NCI-H1105 (cell line): ENCODE measurements at places on chromosomes 5 and 9.

DNA sequence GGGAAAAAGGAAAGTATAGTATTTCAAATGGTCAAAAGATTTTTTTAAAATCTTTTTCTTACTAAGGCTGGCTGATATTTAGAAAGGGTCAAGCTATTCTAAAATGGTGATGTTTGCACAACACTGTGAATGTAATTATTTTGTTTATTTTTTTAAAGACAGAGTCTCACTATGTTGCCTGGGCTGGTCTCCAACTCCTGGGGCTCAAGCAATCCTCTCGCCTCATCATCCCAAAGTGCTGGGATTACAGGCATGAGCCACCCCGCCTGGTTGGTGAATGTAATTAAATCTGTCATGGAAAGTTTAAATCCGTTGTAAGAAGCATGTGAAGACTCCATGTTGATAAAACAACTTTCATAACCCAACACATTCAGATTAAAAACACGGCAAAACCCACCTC lies 2.6 kb downstream of the UBTD2 start:
- no peak for DNase-seq

- DNase-seq: no peak
These were observed 88.5 kb downstream of the IRX1 start for GRCh38 chr5:3684118-3684517.

GRCh38 chr9:706073-706472 lies 135.4 kb upstream of the DMRT1 start:
- DNase-seq: no peak

GRCh38 chr9:104711604-104712003 lies 17.3 kb downstream of the OR13D1 start:
- no peak for DNase-seq

GRCh38 chr5:158013939-158014338 lies 155.0 kb upstream of the CLINT1 start:
- no peak for DNase-seq

DNA sequence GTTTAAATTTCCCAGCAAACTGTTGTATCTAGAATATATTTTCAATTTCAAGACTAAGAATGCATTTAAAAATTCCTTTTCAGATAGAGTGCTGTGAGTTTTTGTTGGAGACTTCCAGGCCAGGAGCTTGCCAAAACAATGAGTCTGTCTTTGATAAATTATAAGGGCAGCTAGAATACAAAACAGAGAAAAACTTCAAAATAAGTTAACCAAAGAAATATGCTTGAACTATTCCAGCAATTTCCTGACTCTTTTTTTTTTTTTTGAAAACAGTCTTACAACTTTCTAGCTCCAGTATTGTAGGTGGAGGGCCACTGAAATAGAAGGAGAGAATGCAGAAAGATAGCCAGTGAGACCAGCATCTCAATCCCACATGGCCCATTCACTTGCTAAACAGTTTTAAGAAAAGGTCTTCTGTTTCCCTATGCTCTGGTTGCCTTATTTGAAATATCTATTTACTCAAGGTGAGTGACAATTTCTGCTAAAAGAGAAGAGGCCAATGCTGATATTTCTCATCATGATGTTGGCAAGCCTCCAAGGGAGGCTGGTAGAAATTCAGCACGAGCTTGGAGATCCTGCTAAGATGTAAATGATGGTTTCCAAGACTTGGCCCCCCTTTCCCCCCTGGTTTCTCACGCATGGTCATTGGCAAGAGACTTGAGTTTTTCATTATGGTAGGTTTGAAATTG lies 103.2 kb downstream of the USP20 start:
- no peak for DNase-seq

DNA sequence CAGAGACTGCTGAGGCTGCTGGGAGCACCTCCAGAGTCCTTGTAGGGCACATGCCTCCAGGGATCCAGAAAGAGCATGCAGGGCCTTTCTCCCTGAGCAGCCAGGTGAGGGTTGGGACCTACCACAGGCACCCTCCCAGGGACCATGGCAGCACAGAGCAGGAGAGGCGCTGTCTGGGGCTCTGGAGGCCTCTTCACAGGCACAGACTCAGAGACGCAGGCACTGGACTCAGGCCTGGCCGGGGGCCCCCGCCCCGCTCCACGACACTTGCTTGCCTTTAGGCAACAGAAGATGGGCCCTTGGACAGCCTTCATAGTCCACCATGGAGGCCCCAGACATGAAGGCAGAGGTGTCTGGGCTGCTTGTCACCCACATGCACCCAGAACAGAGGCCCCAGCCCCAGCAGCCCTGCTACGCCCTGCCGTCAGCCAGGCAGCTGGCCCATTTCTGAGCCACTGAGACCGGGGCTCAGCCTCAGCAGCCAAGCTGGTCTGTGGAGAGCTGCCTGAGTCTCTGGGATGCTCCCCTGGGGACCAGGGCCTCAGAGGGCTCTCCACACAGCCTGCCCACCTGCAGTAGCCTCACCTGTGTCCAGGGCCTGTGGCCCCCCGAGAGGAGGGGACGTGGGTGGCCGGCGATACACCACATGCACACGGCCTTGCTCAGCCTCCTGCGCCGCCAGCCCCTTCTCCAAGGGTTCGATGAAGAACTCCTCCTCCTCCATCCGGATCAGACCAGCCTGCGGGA lies 72.8 kb downstream of the ADAMTS2 start:
- DNase-seq: no peak

- no peak for DNase-seq
These were observed 52.8 kb downstream of the RICTOR start for GRCh38 chr5:39021413-39021812.

DNA sequence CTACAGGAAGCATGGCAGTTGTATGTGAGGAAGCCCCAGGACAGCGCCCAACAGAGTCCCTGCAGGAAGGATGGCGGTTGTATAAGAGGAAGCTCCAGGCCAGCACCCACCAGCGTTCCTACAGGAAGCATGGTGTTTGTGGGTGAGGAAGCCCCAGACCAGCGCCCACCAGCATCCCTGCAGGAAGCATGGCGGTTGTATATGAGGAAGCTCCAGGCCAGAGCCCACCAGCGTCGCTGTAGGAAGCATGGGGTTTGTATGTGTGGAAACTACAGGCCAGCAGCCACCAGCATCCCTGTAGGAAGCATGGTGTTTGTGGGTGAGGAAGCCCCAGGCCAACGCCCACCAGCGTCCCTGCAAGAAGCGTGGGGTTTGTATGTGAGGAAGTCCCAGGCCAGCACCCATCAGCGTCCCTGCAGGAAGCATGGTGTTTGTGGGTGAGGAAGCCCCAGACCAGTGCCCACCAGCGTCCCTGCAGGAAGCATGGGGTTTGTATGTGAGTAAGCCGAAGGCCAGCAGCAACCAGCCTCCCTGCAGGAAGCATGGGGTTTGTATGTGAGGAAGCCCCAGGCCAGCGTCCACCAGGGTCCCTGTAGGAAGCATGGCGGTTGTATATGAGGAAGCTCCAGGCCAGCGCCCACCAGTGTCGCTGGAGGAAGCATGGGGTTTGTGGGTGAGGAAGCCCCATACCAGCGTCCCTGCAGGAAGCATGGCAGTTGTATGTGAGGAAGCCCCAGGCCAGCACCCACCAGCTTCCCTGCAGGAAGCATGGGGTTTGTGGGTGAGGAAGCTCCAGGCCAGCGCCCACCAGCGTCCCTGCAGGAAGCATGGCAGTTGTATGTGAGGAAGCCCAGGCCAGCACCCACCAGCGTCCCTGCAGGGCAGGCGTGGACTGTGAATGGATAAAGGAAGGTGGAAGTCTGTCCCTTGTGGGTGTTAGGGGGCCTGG lies 79.0 kb downstream of the DAP start:
- no peak for DNase-seq

DNA sequence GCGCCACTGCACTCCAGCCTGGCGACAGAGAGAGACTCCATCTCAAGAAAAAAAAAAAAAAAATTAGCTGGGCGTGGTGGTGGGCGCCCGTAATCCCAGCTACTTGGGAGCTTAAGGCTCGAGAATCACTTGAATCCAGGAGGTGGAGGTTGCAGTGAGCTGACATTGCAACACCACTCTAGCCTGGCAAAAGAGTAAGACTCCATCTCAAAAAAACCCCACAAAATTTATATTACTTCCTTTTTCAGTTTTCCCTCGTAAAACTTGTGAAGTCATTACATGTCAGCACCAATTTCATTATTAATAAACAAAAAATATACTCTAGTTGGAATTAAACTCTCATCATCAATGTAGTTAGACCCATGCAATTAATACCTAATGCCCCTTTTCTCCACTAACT lies 43.9 kb downstream of the SHLD3 start:
- no peak for DNase-seq
